BJ (cell line): ENCODE measurements at places on chromosomes 12 and 14. TPM values are rescaled to one million over a fixed set of nuclear protein-coding genes. Genes with fewer than 3 reads are reported as not detected.

The ADIPOR2 gene
- polyA plus RNA-seq: 17.5 and 32.1 TPM in 2 replicates

The ZNF268 gene
- 9.9 and 16.2 TPM in 2 replicates for polyA plus RNA-seq

The DHRS2 gene
- polyA plus RNA-seq: 0.13 and 0.16 TPM in 2 replicates

The IFNG-AS1 gene
- polyA plus RNA-seq: not detected in 2 replicates

The SLIRP gene
- polyA plus RNA-seq: 162 and 231 TPM in 2 replicates

The CABP1 gene
- polyA plus RNA-seq: 0.32 TPM in 1 of 2 replicates, not detected in the other

The SLC25A21 gene
- polyA plus RNA-seq: 0.23 and 0.50 TPM in 2 replicates

The KLRB1 gene
- polyA plus RNA-seq: not detected in 2 replicates

The SLC6A12 gene
- polyA plus RNA-seq: not detected in 2 replicates

The LRRC10 gene
- not detected in 2 replicates for polyA plus RNA-seq

The TAS2R50 gene
- 0.12 TPM in 1 of 2 replicates, not detected in the other for polyA plus RNA-seq

The WIF1 gene
- not detected in 2 replicates for polyA plus RNA-seq

The KRT73 gene
- not detected in 2 replicates for polyA plus RNA-seq

The TRPV4 gene
- polyA plus RNA-seq: 7.4 and 13.4 TPM in 2 replicates

The ADCK1 gene
- 4.4 and 7.3 TPM in 2 replicates for polyA plus RNA-seq

The GPR135 gene
- polyA plus RNA-seq: 1.3 and 1.6 TPM in 2 replicates

The TAS2R42 gene
- polyA plus RNA-seq: not detected in 2 replicates

The KRT6C gene
- polyA plus RNA-seq: not detected in 2 replicates

The MFAP5 gene
- polyA plus RNA-seq: 172 and 174 TPM in 2 replicates

The CLEC4C gene
- not detected in 2 replicates for polyA plus RNA-seq

The RNF34 gene
- 51.0 and 80.3 TPM in 2 replicates for polyA plus RNA-seq

The CLEC4D gene
- polyA plus RNA-seq: not detected in 2 replicates
